Natural killer cell treated with Interleukin-12 subunit alpha and Interleukin-12 subunit beta and Interleukin-15 and Interleukin-18, amount 100 ng/mL, for 72 hours (primary cell): ENCODE measurements at places on chromosomes 6 and 20. TPM values are rescaled to one million over a fixed set of nuclear protein-coding genes. Genes with fewer than 3 reads are reported as not detected.

Gene TFAP2C
- not detected for total RNA-seq

Gene ZC2HC1B
- not detected for total RNA-seq

DNA sequence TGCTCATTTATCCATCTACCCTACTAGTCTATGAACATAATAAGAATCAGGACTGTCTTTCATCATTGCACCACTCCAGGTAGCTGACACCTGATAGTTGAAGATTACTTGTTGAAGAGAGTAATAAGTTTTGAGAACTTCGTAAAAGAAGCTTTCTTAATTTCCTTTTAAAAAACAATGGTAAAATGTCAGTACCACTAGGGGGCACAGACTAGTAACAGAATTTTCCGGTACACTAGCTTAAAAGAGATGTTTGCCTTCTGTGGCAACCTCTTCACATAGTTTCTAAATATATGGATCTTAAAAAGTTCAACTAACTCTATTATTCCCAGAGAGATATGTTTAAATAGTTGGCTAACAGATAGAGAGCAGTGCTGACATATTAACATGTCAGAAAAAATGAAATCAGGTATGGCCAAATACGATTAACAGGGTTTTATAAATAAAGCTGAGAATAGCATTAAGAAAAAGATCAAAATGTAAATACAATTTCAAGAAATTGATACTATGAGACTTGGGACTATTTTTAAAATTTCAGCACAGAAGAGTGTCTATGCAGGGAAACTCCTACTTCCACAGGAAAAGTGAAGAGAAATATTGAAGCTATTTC lies 5.4 kb upstream of the KCNQ5 start:
- DNase-seq: no peak

- DNase-seq: peak; percentile 67
These were observed at the start of gene SLC18B1 for GRCh38 chr6:132797951-132798868. SLC18B1 (minus strand) TSS chr6:132798637; CDS start chr6:132798456, 181 bp downstream.

- DNase-seq: no peak
These were observed 283.1 kb downstream of the PREX1 start for GRCh38 chr20:48544402-48545339.

DNA sequence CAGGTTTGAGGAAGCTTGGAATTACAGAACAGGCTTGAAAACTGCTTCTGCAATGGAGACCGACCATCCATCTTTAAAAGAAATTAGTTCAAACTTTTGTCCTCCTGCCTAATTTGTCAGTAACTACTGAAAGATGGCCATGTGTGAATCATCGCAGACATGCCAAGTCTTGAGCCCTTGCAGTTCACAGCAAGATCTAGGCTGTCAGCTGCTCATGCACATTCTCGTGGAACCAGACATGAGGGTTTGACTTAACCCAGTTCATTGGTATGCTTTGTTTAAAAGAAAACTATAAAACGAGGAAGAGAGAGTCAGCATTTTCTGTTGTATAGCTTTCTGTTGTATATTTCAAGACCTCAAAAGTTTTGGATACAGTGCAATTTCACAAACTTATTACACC lies 74.0 kb upstream of the SAMD5 start:
- no peak for DNase-seq

GRCh38 chr6:20498041-20498385 lies 36.2 kb upstream of the CDKAL1 start:
- DNase-seq: no peak
